ENCODE measurements at places on chromosomes 3 and 15.

GRCh38 chr15:89652666-89653065 lies 2.6 kb downstream of the KIF7 start:
- DNase-seq = no peak

- peak; percentile 32 for DNase-seq
Measured at GRCh38 chr3:183298701-183299153, 45.7 kb downstream of the B3GNT5 start.

- DNase-seq = no peak
Measured at GRCh38 chr15:79572691-79573404, 140.7 kb downstream of the MINAR1 start.

GRCh38 chr3:124685481-124685880 lies 44.8 kb upstream of the UMPS start:
- DNase-seq = no peak

DNA sequence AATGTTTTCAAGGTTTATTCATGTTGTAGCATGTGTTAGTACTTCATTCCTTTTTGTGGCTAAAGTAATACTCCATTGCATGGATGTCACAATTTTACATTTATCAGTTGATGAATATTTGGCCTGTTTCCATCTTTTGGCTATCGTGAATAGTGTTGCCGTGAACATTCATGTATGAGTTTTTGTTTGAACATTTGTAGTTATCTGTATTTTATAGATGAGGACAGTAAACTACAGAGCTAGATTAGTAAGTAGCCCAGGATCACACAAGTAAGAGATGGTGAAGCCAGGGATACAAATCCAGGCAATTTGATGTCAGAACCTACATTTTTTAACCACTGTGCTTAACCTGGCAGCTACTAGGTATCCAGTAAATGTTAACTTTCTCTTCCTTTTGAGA lies 63.2 kb downstream of the ASTE1 start:
- no peak for DNase-seq

- DNase-seq = no peak
Measured at GRCh38 chr3:155690921-155691320, 54.0 kb downstream of the PLCH1 start.

DNA sequence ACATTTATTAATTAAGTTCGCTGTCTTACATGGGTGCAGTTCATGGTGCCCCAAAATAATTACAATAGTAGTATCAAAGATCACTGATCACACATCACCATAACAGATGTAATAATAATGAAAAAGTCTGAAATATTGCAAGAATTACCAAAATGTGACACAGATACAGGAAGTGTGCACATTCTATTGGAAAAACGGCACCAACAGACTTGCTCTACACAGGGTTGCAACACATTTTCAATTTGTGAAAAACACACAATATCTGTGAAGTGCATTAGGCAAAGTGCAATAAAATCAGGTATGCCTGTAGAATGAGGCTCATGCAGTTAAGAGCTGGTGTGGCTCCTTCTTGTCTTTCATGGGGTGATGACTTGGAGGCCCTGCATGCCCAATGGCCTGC lies 265.8 kb downstream of the RPLP1 start:
- DNase-seq = no peak

DNA sequence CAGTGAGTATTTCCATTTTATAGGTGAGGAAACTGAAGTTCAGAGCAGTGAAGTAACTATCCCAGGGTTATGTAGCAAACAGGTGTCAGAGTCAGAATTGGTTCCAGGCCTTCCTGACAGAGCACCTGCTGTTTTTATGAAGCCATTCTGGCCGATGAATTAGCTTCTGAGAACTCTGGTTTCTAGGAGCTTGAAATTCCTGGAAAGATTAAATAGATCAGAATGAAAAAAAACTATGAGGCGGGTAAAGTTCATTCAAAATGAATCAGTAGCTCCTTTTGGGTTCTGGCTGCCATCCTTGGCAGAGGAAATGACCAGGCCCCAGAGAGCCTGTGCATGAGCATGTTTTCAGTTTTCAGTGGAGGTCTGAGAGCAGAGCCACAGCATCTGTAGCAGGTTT lies 59.3 kb upstream of the CFAP161 start:
- no peak for DNase-seq

GRCh38 chr3:65091565-65091964 lies 403.8 kb upstream of the ADAMTS9 start:
- no peak for DNase-seq

GRCh38 chr3:138371070-138371965 lies 22.9 kb downstream of the MRAS start:
- DNase-seq = no peak

DNA sequence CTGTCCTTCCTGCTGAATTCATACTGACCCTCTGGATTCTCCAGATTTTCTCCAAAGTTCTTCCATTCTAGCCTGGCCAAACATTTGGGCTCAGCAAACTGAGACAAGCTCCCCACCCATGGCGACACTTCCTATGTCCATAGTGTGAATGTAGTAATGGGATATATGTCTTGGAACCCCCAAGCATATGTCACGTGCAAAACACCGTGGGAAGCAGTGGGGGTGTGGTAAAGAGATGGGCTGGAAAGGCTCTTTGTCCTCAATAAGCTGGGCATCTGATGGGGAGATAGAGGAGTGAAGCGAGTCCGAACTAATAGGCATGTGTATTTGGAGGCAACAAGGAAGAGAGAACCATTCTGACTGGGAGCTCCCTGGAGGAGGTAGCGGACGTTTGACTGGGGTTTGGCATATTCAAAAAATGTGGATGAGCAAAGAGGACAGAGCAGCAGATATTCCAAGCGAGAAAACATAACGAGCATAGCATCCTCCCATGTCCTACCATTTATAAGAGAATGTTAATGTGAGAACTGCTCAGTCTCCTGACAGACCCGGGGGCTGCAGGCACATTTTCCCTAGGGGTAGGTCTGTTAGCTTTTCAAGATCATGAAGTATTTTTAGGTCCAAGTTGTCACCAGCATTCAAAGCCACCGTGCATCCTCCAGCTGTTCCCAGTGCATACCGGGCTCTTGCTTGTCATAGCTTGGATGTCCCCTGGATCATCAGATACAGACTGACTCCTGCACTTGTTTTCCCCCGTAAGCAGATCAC lies 25.6 kb downstream of the TPM1 start:
- DNase-seq = no peak

DNA sequence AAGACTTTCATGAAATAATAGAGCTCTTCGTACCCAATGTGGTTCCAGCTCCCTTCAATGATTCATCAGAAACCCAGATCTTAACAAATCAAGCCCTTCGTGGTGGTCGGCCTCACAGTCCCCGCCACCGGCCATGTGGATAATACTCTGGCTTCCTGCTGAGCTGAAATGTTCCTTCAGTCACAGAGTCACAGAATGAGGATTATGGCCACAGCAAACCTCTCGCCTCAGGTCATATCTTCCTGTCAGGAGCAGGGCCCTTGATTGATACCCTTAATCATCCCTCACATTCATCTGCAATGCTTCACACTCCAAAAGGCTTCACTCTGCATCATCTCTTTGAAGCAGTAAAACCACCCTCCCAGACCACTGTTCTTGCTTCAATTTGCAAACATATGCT lies 452.6 kb downstream of the OCA2 start:
- peak; percentile 27 for DNase-seq

GRCh38 chr3:111473550-111473949 lies 68.4 kb upstream of the CD96 start:
- peak; percentile 81 for DNase-seq

GRCh38 chr15:100234158-100235029 lies 107.4 kb downstream of the ADAMTS17 start:
- no peak for DNase-seq

- DNase-seq = no peak
Measured at GRCh38 chr3:48501196-48501595, 2.8 kb downstream of the SHISA5 start.

DNA sequence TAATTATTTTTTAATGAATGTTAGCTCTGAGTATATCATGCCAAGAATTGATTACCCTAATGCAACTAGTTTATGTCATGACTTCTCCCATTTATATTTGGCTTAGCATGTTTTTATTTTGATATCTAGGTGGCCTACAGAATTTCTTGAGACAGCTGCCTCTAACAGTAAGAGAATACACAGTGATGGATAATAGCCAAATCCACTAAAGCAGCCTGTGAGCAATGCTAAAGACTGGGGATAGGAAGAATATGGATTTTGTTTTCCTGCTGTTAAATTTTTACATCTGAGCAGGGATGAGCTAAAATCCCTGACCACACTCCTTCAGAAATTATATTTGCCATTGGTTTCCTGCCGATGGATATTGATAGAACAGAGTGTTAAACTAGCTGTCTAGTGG lies 149.3 kb upstream of the TGFBR2 start:
- no peak for DNase-seq

DNA sequence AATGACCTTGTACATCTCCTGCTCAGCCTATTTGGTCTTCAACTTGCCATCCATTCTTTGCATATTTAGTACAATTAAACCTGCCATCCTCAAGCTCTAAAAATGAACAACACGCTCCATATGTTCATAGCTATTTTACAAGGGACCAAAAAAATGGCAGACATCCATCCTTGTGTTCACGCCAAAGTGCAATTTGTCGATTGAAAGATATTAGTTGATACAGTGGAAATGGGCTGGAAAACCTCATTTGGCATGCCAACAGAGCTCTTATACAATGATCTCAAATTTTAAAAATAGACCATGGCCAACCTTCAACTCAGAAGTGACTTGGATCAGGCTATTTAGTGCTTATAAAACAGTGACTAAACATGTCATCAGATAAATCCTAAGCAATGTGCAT lies 413.6 kb upstream of the ARL6 start:
- no peak for DNase-seq

- DNase-seq = peak; percentile 90
Measured at GRCh38 chr3:42010530-42010929, 48.6 kb upstream of the ULK4 start.

DNA sequence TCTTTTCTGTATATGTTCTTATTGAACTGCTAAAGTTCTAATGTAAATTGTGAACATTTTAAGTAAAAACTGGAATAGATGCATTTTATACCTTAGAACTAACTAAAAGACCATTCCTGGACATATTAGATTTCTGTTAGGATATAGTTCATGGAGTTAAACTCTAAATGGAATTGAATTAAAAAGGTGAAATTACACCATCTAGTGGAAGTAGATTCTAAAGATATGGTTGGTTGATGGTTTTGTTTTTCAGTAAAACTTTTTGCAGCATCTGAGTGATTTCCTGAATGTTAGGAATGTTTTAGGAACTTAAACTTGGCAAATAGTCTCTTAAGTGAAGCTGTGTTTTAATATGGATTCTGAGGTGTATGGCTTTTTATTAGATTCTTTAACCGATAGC lies 96.8 kb downstream of the SLMAP start:
- DNase-seq = no peak

DNA sequence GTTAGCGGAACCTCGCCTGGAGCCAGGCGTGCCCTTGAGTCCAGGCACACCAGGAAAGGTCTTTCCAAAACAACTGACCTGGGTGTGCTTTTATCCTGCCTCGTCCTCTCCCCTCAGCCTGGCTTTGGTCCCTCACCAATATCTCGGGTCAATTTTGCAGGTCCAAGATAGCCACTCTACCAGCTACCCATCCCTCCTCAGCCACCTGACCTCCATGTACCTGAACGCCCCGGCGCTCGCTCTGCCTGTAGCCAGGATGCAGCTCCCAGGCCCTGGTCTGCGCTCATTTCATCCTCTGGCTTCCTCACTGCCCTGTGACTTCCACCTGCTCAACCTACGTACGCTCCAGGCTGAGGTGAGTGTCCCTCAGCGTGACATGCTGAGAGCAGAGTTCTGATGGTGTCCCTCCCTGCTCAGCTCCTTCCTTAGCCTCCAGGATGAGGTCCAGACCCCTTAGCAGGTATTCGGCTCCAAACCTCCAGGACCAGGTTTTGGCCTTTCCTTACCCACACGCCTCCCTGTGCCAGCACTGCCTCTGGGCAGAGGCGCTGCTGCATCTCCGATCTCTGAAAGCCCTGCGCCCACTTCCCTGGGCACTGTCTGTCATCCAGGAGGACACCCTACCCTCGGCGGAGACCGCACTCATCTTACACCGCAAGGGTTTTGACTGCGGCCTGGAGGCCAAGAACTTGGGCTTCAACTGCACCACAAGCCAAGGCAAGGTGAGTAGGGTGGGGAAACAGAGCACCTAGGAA lies 14.1 kb downstream of the HDDC3 start:
- no peak for DNase-seq

DNA sequence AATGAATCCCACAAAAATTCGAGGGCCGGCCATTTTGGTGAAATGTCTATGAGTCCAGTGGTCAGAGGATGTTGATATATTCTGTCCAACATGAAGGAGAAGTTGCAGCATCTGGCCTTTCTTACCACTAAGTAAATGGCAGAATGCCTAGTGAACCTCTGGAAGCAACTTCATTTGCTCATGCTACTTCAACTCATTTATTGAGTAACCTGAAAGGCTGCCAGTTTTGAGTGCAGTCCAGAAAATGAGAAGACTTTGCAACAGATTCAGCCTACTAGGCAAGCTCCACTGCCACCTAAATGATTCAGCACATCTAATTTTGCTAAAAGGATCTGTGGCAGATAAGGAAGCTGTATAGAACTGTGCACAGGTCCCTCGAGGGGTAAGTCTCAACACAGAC lies 265.0 kb downstream of the OPA1 start:
- no peak for DNase-seq

- DNase-seq = no peak
Measured at GRCh38 chr3:133119176-133119575, 81.0 kb downstream of the TMEM108 start.

- DNase-seq = no peak
Measured at GRCh38 chr15:63023351-63023945, 19.1 kb upstream of the TPM1 start.

DNA sequence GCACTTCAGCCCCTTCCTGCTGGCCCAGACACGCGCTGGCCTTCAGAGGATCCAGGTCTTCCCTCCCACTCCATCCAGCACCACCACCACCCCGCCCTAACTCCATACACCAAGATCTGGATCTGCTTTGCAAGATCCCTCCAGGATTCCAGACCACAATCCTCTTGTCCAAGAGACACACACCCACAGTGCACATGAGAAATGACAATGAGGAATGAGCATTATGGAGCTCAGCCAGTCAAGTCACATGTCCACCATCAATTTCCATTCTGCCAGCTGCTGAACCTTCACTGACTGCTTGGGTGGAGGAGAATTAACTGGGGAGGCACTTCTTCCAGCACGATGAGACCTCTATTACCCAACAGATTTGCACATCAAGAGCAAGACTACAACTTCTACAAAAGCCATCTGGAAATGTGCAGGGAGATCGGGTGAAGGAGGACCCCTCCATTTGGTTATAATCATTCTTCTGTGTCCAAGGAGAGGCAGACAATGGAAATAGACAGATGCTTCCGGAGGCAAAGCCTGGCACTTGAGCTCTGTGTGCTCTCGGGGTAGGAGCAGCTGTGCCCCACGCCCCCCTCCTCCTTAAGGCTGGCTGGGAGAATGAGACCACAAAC lies 12.3 kb upstream of the SPATA12 start:
- peak; percentile 16 for DNase-seq

All from WERI-Rb-1 (cell line).